ENCODE measurements at places on chromosomes 4 and X. TPM values are rescaled to one million over a fixed set of nuclear protein-coding genes. Genes with fewer than 3 reads are reported as not detected.

DNA sequence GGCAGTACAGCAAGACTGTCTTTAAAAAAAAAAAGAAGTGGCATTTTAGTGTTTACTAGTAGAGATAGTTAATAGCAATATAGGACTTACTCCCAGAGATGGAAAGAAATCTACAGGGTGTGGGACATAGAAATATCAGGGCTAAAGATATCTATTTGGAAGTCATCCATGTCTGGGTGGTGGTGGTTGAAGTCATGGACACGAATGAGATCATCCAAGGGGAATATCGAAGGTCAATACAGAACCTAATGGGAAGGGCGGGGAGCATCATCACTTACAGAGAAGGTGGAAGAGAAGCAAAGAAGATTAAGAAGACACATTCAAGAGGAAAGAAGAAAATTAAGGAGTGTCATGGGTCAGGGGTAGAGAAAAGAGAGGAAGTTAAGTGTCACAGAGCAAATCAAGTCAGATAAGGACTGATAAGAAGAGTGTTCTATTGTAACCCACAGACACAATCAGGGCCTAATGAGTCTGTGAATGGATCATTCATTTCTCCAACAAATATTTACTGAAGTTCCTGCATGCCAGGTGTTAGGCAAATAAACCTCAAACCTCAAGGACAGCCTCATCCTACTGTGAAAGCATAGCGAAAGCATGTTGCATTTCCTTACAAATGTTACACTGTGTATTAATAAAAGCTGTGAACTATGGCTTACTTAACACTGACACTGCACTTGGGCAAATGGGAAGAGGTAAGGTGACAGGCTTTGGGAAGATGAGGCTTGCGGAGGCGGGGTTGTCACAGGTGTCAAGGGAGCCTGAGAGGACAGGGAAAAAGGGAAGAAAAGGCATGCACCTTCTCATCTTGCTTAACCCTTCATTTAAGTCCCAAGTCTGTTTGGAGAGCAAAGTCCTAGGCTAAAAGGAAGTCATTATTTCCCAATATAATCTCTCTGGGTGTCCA, 65.3 kb downstream of the ELOVL6 start:
- DNase-seq, result no peak

DNA sequence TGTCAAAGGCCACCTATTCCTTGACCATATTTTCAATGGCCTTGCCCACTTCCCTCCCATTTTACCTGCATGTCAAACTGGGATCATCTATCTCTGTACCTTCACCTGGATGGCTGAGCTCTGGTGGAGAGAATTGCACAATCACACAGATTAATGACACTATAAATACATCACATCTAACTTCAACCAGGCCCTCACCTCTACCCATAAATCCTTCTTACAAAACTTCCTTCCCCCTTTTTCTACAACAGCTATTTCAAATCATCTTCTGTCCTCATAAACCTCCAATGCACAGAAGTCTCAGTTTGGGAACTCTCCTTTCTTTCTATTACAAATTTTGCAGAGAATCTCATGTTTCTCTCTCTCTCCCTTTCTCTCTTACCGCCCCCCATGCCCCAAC, 9.2 kb downstream of the PALLD start:
- no peak for DNase-seq

GRCh38 chr4:141565379-141566089, 70.8 kb upstream of the IL15 start:
- no peak for DNase-seq

- DNase-seq, result no peak
Observed at GRCh38 chrX:130725519-130725918, 177.5 kb downstream of the ENOX2 start.

DNA sequence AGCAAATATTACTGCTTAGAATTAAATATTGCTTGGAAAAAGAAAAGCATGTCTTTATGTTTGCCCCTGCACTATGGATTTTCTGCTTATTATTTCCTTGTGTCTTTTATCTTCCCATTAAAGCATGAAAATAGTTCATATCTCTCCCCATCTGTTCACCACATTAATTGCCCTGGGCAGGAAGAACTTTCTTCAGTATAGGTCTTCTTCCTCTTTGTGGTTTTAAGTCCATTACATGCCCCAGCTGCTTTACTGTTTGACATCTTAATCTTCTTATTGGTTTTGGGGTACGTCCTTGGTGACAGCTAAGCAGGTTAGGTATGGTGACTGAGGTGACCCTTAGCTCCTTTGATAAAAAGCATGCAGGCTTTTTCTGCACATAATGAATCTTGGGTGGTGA, 157.3 kb downstream of the AASDH start:
- DNase-seq, result no peak

LRIT3 gene
- polyA plus RNA-seq, result 0.96 TPM

DRD5 gene
- polyA plus RNA-seq, result 0.69 TPM

- no peak for DNase-seq
Observed at GRCh38 chr4:108335081-108335480, 166.3 kb upstream of the LEF1 start.

AKAP4 gene
- 0.11 TPM for polyA plus RNA-seq

DNA sequence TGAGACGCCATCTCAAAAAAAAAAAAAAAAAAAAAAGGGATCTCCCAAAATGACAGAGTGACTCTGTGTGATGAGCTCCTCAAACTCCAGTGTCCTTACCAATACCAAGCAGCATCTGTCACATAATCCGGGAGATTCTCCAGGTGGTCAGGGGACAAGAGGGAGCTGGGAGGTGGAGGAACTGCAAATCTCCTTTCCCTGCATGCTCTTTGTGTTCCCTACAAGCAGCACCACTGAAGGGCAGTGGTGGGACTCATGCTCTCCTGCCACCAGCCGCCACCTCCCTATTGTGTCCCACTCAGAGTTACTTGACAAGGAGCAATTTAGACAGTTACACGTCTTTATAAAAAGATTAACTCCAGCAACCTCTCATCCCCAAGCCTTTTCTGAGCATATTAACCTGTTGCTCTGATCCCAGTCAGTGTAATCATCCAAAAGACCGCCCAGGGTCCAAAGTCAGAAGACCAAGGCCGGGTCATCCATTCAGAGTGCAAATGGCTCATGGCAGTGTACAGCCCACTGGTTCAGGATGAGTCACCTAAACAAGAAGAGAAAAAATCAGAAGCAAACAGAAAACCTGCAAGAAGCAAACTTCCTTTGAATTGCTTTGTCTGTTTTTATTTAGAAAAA, 23.6 kb downstream of the MGST2 start:
- DNase-seq, result no peak

- no peak for DNase-seq
Observed at GRCh38 chrX:7637066-7637465, 205.9 kb upstream of the VCX start.

DNA sequence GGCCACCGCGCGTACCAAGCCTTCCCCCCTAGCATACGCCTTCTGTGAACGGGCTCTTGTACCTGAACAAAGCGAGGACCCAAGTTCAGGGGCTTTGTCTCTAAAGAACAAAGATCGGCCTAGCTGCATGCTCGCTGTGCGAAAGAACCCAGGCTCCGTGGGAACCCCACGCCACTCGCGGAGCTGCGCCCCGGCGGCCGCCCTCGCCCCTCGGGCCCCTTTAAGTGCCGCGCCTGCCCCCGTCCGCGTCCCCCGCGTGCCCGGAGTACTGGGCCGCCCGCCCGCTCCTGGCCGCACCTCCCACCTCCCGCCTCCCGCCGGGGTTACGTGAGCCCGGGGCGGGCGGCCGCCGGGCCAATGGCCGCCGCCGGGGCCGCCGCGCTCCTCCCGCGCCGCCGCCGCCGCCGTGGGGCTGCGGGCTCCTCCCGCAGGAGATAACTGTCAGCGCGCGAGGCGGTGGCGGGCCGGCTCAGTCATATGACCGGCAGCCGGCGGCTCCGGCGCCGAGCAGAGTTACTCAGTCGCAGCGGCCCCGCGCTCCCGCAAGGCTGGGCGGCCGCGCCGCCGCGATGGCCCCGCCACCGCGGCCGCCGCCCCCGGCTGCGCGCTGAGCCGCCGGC, at the start of gene FNIP2:
Gene FNIP2, plus strand, starts transcription at position 472 of the 620 bp plus-strand sequence. CDS start 187 bp downstream, outside the sequence.
- no peak for DNase-seq

DNA sequence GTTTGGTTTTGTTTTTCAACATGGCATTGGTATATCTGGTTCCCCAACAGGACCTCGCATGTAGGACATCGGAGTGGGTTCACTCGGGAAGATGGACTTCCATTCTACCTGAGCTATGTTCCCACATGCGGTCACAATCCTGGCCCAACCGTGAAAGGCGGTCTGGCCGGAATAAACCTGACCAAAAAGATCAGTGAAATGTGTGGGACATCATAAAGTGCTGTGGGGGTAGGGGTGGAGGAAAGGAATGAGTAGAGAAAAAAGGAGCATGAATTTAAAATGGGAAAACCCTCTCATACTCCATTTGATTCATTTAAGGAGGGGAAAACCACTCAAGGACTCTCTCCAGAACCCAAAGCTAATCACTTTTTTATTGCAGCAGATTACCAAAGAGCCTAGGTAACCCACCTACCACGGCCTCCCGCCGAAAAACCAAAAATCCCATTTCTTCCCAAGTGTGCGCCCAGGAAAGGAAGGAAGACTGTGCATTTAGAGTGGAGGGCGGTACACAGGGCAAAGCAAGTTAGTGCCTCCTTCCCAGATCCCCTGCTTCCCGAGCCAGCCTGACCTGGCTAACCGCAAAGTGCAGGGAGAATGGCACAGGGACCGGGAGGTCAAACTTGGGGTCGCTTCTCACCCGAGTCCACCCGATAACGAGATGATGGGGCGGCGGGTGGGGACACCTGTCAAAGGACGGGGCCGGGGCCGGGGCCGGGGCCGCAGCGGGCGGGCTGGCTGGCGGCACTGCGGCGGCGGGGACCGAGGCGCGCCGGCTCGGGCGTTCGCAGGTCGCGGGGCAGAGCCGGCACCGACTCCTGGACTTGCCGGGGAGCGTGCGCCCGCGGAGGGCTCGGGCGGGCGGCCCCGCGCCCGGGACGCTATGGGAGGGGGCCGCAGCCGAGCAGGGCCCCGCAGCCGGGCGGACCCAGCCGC, 669 bp downstream of the TMEM150C start:
- DNase-seq, result no peak

REELD1 gene
- polyA plus RNA-seq, result 0.11 TPM

DNA sequence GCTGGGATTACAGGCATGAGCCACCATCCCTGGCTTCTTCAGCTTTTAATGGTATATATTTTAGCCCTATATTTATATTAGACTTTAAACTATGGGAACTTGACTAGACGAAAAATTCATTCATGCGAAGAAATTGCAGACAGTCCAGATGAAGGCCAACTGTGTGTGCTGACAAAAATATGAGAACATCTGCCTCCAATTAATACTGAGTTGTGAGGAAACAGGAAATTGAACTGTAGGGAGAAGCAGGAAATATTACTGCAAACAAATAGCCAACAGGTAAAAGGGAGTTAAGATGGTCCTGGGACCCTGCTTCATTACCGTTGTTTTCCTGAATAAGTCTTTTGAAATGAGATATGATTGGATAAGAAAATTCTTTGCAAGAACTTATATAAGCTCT, 26.3 kb downstream of the MGARP start:
- no peak for DNase-seq

SFRP2 gene
- polyA plus RNA-seq, result 24.9 TPM

DCX gene
- polyA plus RNA-seq, result 1.8 TPM

- no peak for DNase-seq
Observed at GRCh38 chr4:109803924-109804571, 2.2 kb upstream of the CFI start.

DNA sequence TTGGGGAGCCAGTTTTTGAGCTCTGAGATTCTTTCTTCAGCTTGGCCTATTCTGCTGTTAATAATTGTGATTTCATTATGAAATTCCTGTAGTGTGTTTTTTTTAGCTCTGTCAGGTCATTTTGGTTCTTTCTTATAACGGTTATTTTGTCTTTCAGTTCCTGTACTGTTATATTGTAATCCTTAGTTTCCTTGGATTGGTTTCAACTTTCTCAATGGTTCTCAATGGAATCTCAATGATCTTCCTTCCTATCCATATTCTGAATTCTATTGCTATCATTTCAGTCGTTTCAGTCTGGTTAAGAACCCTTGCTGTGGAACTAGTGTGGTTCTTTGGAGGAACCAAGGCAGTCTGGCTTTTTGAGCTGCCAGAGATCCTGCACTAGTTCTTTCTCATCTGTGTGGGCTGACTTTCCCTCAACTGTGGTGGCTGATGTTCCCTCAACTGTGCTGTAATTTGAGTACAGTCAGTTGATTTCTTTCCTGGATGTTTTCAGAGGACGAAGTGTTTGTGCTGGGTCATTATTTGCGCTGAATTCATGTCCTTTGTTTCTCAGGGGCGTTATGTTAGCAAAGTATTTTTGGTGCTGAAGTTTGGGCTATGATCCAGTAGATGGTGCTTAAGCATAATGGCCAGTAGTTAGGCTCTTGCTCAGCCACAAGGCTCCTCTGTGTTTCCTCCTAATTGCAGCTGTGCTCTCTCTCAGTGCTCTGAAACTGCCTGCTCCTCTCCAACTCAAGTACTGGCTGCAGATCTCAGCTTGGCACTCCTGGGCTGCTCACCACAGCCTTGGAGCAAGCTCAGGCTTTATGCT, 27.5 kb downstream of the ENPEP start:
- no peak for DNase-seq

PDE6B gene
- 31.3 TPM for polyA plus RNA-seq

F9 gene
- polyA plus RNA-seq, result not detected

GRCh38 chr4:54495091-54495490, 162.7 kb upstream of the KIT start:
- DNase-seq, result no peak

- no peak for DNase-seq
Observed at GRCh38 chr4:149555146-149555545, 260.5 kb downstream of the IQCM start.

All from right renal pelvis (tissue), 4 donors.